Fibroblast of lung (primary cell): ENCODE measurements at places on chromosomes 4 and X. TPM values are rescaled to one million over a fixed set of nuclear protein-coding genes. Genes with fewer than 3 reads are reported as not detected.

DNA sequence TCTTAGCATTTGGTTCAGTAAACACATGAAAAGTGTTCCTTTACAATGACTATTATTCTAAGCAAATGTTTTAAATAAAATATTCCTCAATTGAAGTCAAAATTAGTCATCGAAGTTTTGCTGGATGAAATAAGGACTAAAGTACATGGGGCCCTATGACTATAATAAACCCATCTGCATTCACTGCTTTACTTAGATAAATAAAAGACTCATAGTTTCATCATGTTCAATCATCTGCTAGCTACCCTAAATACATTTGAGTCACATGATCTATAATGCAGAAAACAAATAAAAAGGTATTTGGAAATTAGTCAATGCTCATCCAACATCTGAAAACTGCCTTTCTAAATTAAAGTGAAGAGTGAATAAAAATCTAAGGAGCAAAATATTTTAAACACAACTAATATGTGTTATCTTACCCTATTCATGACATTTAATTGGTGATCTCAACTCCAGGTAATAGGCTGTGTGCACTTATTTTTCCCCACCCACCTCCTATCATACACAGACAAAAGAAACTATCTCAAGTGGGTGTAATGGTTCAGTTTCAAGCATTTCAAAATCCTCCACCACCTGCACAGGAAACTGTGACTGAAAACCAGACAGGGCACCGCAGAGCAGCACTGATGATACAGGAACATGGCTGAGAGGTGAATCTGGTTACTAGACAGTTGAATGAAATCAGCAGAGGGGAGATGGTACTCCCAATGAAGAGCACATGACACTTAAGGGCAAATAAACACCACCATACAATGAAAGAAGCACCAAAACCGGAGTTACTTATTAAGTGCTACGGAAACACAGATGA, 78.6 kb downstream of the CAMK2D start:
- peak; percentile 71 for DNase-seq

- DNase-seq: no peak
Observed at GRCh38 chr4:13365195-13365594, 118.9 kb downstream of the RAB28 start.

DNA sequence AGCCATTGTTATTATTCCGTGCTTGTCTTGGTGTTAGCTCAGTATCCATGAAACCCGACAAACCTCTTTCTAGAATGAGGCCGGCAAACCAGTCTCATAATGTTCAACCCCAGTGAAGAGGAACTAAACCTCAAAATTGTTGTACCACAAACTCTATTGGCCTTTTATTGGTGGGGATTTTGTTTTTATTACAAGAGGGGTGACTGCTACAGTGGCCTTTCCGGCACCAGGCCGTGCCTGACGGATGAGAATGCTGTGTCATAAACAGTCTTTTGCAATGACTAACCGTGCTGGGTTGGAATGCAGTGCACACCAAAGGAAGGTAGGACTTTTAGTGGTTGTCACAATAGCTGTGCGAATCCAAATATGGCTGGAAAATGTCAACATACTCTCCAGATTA, 60.8 kb downstream of the SHROOM2 start:
- DNase-seq: peak; percentile 80

GRCh38 chrX:136656361-136656964, 8.5 kb downstream of the CD40LG start:
- DNase-seq: no peak

The NAP1L3 gene
- 1.3 and 5.0 TPM in 2 replicates for total RNA-seq

GRCh38 chrX:11970578-11971359, 167.5 kb upstream of the FRMPD4 start:
- DNase-seq: peak; percentile 2

- no peak for DNase-seq
Observed at GRCh38 chrX:84165711-84166110, 22.3 kb downstream of the RPS6KA6 start.

DNA sequence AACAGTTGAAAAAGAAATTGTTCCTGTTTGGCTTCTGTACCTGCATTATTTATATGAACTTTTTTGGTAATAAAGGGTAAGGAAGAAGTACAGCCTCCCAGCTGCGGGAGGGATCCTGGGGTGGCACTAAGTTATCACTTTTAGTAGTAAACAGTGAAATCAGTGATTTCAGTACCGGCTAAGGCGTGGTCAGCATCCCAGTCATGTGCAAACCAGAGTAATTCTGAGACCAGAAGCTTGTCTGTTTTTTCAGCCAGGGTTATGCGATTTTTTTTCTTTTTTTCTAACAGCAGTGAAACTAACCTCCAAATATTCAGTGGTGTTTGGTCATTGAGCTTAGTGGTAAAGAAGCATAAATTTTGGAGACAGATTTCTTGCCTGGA, 3.3 kb downstream of the EGF start:
- DNase-seq: no peak

- DNase-seq: no peak
Observed at GRCh38 chr4:1512738-1513660, 106.8 kb upstream of the NKX1-1 start.

DNA sequence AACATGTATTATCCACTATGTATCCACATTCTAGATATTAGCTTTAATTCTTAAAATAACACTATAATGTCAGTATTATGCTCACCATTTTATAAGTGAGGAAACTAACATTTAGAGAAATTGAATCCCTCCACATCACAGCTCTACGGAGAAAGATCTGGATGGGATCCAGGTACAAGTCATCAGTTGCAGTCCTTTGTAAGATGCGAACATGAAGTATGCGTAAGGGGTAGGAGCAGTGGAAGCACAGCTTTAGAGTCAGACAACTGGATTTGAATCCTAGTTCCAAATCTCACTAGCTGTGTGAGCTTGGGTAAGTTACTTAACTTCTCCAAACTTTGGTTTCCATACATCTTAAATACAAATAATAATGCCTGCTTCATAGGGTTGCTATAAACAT, 162.5 kb downstream of the ATP10D start:
- DNase-seq: no peak

- DNase-seq: no peak
Observed at GRCh38 chr4:75908555-75908954, 6.3 kb upstream of the PPEF2 start.

The MAGIX gene
- 1.0 and 1.7 TPM in 2 replicates for total RNA-seq

GRCh38 chr4:40256817-40257216, 60.0 kb downstream of the RHOH start:
- no peak for DNase-seq

GRCh38 chr4:88009871-88010270, 2.4 kb downstream of the PKD2 start:
- DNase-seq: no peak

- DNase-seq: no peak
Observed at GRCh38 chr4:186642998-186643397, 80.7 kb downstream of the FAT1 start.

GRCh38 chr4:174069848-174070330, 213.6 kb downstream of the FBXO8 start:
- DNase-seq: peak; percentile 33

DNA sequence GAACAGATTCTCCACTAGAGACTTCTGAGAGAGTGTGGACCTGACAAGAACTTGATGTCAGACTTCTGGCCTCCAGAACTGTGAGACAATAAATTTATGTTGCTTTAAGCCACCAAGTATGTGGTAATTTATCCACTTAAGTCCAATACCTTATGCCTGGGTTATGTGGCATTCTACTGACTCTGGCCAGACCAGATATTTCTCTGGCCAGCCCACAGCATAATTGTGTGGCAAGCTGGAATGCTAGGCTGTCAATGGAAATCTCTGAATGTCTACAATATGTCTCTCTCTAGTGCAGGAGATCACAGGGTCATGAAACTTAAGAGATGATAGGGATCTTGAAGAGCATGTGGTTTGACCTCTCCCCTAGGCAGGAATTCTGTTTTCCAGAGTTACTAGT, 251.0 kb downstream of the ZNF674 start:
- no peak for DNase-seq

The ZNF141 gene
- total RNA-seq: 8.9 and 9.8 TPM in 2 replicates

The RAB9A gene
- total RNA-seq: 30.3 and 40.3 TPM in 2 replicates

- peak; percentile 7 for DNase-seq
Observed at GRCh38 chr4:90095000-90095399, 32.2 kb upstream of the CCSER1 start.

DNA sequence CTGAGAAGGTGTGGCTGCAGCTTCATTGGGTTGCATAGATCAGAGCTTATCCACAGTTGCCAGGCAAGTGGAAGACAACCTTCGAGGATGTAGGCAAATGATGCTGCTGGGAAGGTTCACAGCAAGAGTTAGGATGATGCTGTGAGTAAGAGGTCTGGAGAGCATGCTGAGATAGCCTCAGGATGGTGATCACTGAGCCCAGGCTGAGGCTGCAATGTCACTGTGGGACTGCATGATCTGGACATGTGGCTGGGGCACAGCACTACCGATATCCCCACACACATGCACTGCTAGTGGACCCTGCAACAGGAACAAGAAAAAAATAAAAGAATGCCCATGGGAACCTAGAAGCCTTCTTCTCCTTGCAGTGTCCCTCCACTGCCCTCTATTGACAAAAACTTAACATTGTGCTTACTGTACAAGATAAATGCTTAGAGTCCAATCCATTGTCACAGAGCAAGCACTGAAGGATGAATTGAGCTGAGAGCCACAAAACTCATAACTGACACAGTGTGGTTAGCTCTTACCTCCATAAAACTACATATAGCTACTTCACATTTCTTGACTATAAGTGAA, 105.6 kb downstream of the CNKSR2 start:
- peak; percentile 67 for DNase-seq

- DNase-seq: no peak
Observed at GRCh38 chrX:39910651-39911050, 187.1 kb downstream of the BCOR start.

GRCh38 chr4:139963708-139964107, 190.3 kb downstream of the MAML3 start:
- no peak for DNase-seq

The TMPRSS11F gene
- total RNA-seq: not detected in 2 replicates

The GPR119 gene
- total RNA-seq: not detected in 2 replicates
